Activated CD4-positive, alpha-beta T cell treated with anti-CD3 and anti-CD28 coated beads, Interleukin-2, amount 50 U/mL, for 24 hours (primary cell): ENCODE measurements at places on chromosomes 3 and 15.

DNA sequence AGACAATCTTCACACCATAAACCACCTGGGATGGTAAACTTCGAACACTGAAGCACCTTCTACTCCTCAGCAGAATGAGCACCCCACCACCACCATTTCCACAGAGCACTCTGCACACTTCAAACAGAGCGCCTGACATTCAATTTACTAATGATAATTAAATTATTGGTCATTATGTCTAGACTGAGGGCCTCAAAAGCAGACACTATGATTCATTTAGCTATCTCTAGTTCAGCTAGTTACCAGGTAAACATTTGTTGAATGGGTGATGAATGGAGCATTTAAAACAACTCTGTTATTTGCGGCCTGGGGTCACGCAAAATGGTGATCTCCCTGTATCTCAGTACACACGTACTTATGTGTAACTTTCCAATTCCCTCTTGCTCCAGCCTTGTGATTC is 40.9 kb downstream of the ACAP2 start:
- DNase-seq = no peak

- DNase-seq = peak; percentile 57
These were observed at the start of gene RIOX2 for GRCh38 chr3:97971679-97972567. RIOX2 (minus strand) TSS chr3:97972431; CDS start chr3:97967593, 4,838 bp downstream.

DNA sequence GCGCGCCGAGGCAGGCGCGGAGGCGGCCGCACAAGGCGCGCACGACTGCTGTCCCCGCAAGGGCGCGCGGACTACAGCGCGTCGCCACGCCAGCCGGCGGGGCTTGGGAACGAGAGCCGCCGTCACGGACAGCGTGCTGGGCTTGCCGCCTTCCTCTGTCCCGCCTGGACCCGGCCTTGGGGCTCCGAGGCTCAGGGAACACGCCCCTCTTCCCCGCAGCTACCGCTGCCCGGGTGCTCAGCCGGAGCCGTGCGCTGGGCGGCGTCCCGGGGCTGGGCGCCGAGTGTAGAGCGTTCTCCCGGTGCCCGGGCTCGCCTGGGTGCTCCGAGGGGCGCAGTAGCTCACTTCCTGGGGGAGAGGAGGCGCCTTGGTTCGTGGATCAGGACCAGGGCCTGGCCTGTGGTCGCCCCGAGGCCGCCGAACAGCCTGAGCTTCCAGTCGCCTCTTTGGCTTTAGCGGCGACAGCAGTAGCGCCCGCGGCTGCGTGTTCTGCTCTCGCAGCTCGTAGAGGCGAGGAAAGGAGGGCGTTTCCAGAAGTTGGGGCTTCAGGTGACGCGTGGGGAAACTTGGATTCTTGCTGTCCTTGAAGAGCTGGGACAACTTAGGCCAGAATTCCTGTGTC is 226.7 kb upstream of the C2CD4B start:
- peak; percentile 10 for DNase-seq

DNA sequence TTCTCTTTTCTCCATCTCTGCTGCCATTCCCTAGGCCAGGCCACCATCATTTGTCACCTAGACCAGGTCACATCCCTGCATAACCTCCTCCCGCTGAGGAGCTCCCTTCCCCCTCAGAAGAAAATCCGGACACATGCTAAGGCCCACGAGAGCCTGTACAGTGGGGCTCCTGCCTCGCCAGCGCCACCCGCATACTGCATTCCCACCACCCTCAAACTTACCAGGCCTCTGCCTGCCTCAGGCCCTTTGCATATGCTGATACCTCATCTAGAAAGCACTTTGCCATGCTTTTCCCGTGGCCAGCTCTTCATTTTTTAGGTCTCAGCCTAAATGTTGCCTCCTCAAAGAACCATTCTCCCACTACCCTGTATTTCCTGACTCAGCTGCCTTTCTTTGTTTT is 220.1 kb upstream of the CTDSPL start:
- DNase-seq = no peak

GRCh38 chr3:73086071-73086494 is 24.6 kb downstream of the EBLN2 start:
- DNase-seq = peak; percentile 8

DNA sequence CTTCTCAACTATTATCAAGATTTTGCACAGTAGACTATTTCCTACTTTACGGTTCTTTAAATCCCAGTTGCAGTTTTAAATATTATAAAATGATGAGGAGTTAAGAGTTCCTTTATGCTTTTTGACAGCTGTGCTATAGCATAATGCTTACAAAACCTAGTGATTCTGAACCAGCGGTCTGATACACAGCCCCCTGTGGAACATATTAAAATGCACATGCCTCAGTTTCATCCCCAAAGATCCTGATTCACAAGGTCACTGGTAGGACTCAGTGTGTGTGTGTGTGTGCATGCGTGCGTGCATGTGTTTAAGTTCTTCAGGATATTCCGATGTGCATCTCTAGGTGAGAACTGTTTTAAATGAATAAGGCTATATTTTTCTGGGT is 330.1 kb upstream of the TPM1 start:
- DNase-seq = no peak

GRCh38 chr3:63942528-63942927 is 30.3 kb upstream of the SCAANT1 start:
- no peak for DNase-seq

- no peak for DNase-seq
These were observed 86.6 kb upstream of the HES1 start for GRCh38 chr3:194049394-194049793.

GRCh38 chr15:98758224-98758623 is 109.9 kb downstream of the IGF1R start:
- no peak for DNase-seq

DNA sequence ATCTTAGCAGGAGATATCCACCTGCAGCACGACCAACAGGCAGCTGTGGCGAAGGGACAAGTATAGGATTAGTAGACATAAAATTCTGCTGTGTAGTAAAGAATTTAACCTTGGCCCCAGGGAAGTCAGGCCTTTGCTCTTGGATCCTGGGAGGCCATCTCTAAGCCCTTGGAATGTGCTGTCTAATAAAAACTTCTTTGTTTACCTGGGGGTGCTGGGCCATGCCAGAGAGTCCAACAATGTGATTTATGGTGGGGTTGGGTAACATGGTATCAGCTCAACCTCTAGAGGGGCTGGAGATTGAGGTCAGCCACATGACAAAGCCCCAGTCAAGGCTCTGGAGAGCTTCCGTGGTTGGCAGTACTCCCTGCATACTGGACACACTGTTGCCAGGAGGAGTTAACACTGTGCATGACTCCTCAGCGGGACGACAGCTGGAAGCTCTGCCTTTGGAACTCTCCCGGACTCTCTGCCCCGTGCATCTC is 52.4 kb downstream of the HEG1 start:
- DNase-seq = no peak
